Choroid plexus epithelial cell (primary cell): ENCODE measurements at places on chromosomes 16 and 17.

- no peak for DNase-seq
Measured at GRCh38 chr16:69106491-69107315, 1.2 kb downstream of the HAS3 start.

GRCh38 chr17:81706232-81706611, 3.1 kb downstream of the MRPL12 start:
- DNase-seq: no peak

GRCh38 chr16:31886227-31886626, 12.6 kb downstream of the ZNF267 start:
- no peak for DNase-seq

DNA sequence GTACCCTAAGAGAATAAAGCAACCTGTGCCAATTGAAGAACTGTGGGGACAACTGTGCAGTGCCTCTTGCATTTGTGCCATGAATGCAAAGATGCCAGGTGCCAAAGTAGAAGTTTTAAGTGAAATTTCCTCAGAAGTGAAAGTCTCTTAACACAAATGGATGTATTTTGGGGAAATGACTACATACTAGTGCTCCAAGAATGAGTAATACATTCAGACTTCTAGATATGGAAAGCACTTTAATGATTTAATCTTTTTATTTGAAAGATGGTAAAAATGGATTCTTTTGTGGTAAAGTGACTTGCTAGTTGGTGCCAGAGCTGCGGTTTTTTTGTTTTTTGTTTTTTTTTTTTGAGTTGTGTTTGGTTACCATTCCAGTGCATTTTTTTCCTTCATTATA, 15.0 kb downstream of the UTP18 start:
- DNase-seq: peak; percentile 53

DNA sequence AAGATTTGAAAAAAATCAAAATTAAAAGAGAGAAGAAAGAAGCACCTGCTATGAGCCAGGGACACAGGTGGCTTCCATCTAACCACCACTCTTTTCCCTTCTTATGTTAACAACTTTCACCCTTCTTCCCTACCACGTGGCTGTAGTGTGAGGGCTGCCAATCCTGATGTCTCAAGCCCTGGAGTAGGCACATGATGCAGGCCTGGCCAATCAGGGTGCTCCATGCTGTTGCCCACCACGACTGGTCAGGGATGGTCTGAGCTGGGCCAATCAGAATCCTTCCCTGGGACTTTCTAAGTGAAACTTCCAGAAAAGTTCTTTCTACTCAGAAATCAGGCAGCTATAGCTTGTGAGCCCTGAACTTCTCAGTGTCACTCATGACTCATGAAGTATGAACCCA, 140.7 kb downstream of the SDK2 start:
- DNase-seq: no peak

GRCh38 chr16:11738742-11739544, 3.7 kb downstream of the TXNDC11 start:
- no peak for DNase-seq

DNA sequence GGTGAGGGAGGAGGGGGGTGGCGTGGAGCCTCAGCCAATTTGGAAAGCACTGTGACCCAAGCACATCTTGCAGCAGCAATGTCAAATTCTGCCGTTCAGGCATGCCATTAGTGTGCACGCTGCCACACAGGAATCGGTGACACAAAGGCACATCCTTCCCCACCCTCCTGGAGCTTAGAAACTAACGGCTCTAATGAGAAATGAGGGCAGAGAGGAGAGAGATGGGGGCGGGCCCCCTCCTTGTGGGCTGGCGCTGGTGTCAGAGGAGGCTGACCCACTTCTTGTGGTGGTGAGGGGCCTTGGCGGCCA, 94.8 kb downstream of the RTN4RL1 start:
- DNase-seq: no peak

- peak; percentile 21 for DNase-seq
Measured at GRCh38 chr16:29927070-29927905, 1.3 kb upstream of the KCTD13 start.

DNA sequence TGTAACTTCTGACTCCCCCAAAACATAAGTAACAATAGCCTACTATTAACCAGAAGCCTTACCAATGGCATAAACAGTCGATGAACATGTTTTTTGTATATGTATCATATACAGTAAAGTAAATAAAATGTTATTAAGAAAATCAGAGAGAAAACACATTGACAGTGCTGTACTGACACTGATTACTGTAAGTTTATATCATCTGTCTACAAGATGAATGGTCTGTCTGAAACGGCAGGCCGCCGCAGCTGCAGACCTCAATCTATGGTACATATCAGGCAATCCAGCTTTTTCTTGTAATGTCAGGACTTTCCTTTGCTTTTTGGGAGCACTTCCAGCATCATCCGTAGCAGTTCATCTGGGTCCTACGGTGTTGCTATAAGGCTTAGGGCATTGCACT, 44.2 kb upstream of the RPH3AL start:
- DNase-seq: no peak

GRCh38 chr16:10181196-10182162, 749 bp downstream of the GRIN2A start:
- DNase-seq: peak; percentile 43

DNA sequence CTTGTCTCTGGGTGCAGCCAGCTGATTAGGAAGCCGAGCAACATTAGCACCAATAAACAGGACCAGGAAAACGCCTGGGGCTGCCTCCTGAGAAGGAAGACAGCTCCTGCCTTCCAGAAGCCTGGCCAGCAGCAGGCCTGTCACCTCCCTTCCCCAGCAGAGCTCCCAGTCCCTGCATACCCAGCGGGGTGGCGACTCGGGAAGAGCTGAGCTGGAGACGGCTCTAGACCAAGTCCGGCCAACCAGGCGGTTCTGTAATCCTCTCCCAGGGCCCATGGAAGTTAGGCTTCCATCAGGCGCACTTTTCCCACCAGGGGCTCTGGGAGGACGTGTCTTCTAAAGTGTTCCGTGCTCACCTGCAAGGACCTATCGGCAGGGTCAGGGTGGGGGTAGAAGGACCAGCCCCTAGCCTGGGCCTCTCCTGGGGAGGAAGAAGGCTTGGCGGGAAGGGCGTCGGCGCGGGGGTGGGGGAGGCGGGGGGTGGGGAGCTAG, 12.0 kb upstream of the CLUH start:
- no peak for DNase-seq

DNA sequence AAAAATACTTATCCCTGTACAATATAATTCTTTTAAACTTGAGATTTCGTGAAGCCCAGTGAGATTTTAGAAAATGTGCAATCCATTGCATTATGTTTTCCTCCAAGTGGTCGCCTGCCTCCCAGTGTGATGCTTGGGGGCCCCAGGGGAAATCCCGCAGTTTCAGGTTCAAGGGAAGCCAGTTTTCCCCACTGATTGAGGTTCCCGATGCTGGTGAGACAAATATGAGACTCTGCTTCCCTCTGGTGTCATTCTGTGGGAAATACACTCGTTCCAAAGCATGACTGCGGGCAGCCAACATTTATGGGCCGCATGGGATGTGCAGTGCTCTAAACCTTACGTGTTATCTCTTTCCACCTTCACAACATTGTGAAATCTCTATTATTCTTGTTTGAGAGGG, 200.8 kb downstream of the PRKCB start:
- DNase-seq: peak; percentile 61

DNA sequence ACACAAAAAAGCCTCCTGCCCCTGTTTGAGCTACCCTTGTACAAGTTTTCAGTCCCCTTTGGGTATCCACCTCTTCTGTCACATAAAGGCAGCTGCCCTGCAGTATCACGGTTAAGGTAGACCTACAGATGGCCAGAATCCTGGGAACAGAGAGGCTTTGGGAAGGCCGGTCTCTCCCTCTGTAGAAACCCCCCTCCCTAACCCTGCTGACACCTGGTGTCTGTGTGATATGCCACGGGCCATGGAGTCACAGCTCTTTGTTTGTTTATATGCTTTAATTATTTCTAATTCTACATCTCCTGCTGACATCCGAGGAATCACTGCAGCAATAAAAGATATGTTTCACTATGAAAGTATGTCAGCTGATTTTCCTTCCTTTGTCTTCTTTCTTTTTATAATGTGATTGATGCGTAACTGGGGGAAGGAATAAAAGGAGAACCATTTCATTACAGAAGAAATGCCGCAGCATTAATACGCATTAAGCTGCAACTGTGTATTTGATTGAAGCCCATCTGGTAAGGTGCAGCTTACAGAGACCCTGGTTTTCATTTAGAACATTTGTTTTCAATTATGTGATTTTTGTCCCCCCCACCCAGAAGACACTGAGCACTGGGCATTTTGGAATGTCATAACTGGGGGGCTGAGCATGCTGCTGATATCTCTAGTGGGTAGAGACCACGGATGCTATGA, 142.1 kb downstream of the SLC39A11 start:
- no peak for DNase-seq

- DNase-seq: peak; percentile 63
Measured at GRCh38 chr17:45127548-45128300, 4.6 kb downstream of the PLCD3 start.

- DNase-seq: peak; percentile 49
Measured at GRCh38 chr16:3467921-3468320, 24.4 kb downstream of the NAA60 start.
